ENCODE measurements at places on chromosomes 5 and 9.

DNA sequence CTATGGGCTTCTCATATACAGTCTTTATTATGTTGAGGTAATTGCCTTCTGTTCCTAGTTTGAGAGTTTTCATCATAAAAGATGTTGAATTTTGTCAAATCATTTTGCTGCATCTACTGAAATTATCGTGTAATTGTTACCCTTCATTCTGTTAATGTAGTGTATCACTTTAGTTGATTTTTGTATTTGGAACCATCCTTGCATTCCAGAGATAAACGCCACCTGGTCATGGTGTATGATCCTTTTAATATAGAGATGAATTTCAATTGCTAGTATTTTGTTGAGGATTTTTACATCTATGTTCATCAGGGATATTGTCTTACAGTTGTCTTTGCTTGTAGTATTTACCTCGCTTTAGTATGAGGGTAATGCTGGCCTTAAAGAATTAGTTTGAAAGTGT is 19.3 kb downstream of the MEIKIN start:
- H3K27me3 ChIP-seq, result no peaks in the 10 kb centered on the region
- no peak overlapping the region for H3K27ac ChIP-seq
- DNase-seq, result no peak
- H3K4me3 ChIP-seq, result no peak overlapping the region
- H3K4me1 ChIP-seq, result no peaks in the 10 kb centered on the region
- H3K36me3 ChIP-seq, result no peaks in the 10 kb centered on the region

GRCh38 chr5:91058575-91058974 is 324.5 kb downstream of the ARRDC3 start:
- no peaks in the 10 kb centered on the region for H3K27me3 ChIP-seq
- H3K4me3 ChIP-seq, result no peak overlapping the region
- no peaks in the 10 kb centered on the region for H3K4me1 ChIP-seq
- H3K36me3 ChIP-seq, result 0 out of 2 replicates have a peak, but pooled peaks cover 2% of the 10 kb centered on the region

- no peak overlapping the region for H3K27ac ChIP-seq
- H3K36me3 ChIP-seq, result no peaks in the 10 kb centered on the region
- no peak for DNase-seq
- no peak overlapping the region for H3K4me3 ChIP-seq
- no peaks in the 10 kb centered on the region for H3K27me3 ChIP-seq
Measured at GRCh38 chr5:148381906-148382305, 1.9 kb upstream of the FBXO38 start.

DNA sequence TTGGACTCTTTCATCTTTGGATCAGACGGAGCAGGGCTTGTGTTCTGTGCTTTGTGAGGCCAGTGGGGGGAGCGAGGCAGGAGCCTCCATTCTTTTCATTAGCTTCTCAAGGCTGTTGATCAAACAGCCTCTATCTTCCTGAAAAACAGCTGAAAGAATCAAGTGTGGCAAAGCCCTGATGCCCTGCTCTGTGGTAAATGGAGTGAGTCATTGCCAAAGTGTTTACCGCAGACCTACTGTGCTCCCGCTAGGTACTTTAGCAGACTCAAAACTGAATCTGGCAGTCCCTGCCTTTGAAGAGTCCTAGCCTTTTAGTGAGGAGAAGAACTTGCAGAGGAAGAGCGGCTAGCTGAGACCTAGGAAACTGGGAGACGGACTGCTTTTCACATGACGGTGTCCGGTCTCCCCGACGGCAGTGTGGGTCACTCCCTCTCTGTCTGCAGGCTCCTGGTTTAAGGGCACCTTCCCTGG is 3.3 kb downstream of the ANKRD33B start:
- peaks cover 5% of the 10 kb centered on the region for H3K4me1 ChIP-seq
- no peak overlapping the region for H3K4me3 ChIP-seq
- no peak overlapping the region for H3K27ac ChIP-seq
- DNase-seq, result no peak
- H3K27me3 ChIP-seq, result peaks cover 37% of the 10 kb centered on the region

GRCh38 chr9:123080444-123080843 is 47.0 kb downstream of the GPR21 start:
- no peaks in the 10 kb centered on the region for H3K36me3 ChIP-seq
- peaks cover 4% of the 10 kb centered on the region for H3K4me1 ChIP-seq
- no peak for DNase-seq
- no peak overlapping the region for H3K27ac ChIP-seq
- no peak overlapping the region for H3K4me3 ChIP-seq

DNA sequence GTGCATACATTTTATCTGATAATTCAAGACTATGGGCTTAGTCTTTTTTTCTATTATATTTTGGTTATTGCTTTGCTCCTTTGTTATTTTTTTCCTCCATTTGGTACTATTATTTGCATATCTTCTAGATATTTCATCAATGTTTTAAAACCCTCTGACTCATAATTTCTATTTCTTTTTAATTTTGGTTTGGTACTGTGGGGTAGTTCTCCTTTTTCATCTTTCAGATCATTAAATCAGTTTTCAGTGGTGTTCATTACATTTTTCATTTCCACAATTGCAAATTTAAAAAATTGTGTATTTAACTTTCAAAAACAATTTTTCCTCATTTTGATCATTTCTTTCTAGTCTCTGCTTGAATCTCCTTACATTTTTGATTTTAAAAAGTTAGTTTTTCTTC is 7.5 kb upstream of the FRMPD1 start:
- H3K36me3 ChIP-seq, result no peaks in the 10 kb centered on the region
- DNase-seq, result no peak
- H3K4me3 ChIP-seq, result no peak overlapping the region
- no peaks in the 10 kb centered on the region for H3K27me3 ChIP-seq
- no peaks in the 10 kb centered on the region for H3K4me1 ChIP-seq
- H3K27ac ChIP-seq, result no peak overlapping the region

DNA sequence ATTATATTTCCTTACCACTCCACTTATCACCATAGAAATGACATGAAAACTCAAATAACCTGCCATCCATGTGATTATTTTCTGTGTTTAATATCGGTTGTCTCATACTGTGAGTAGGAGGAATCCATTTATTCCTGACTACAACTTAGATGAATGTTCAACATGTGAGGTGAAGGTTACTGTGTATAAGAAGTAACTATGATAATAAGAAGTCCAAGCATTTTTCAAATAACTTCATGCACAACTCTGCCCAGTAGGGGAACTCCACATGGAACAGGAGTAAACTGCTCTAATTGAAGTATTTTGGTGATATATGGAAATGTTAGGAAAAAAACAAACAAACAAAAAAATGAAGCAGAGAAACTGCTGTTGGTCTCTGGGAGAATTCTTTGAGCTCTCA is 447.5 kb upstream of the GRIN3A start:
- H3K4me3 ChIP-seq, result no peak overlapping the region
- no peaks in the 10 kb centered on the region for H3K27me3 ChIP-seq
- H3K36me3 ChIP-seq, result no peaks in the 10 kb centered on the region
- no peak overlapping the region for H3K27ac ChIP-seq
- H3K4me1 ChIP-seq, result no peaks in the 10 kb centered on the region

DNA sequence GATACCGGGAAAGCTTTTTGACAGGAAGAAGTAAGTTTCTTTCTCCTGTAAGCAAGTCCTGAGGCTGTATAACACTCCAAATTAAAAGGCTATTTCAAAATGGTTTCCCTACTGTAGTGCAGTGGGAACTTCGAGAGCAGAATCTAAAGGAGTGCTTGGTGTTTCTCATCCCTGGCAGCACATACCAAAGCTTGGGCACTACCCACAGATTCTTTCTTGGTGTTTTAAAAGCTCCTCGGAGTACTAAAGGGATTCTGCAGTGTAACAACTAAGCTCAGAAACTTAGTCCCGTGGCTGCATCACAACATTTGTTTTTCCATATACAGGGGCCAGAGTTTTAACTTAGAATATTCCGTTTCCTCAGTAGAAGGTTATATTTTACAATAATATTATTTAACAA is 5.6 kb upstream of the APC start:
- H3K27ac ChIP-seq, result no peak overlapping the region
- no peaks in the 10 kb centered on the region for H3K4me1 ChIP-seq

DNA sequence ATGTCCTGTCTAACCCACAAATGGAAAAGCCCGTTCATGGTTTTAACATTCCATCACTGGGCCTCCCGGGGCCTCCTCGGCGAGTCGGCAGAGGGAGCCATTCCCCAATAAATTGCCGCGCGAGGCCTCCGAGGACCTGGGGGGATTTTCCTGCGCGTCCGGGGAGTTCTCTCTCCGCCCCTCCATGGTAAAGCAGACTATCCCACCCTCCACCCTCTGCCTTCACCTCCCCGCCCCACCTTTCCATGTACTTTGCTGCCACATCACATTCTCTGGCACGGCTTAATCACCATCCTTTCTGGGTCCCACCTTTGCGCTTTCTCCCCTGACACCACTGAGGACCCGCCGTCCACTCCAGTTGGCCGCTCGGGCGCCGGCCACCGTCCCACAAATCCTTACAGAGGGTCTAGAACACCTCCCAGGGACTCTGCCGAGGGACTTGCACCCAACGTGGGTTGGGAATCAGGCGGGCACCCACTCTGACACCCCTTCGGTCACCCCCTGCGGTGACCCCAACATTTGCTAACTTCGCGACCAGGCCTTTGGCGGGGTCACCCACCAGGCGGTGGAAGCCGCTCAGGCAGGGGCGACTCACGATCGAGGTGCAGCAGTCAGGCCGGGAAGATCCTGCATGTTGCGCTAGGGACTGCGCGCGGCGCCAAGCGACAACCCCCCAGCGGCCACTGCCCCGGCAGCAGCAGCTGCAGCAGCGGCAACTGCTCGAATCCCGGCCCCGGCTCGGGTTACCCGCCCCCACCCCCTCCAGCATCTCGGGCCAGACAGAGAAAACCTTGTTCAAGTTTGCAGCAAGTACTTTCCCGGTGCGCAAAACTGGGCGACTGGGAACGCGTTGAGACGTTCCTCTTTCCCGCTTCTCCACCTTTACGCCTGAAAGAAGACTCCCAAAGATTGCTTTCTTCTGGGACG is at the start of gene MEGF10:
TSS of gene MEGF10 (plus strand) at position 778 of the 927 bp plus-strand sequence. CDS start 40,513 bp downstream, outside the sequence.
- H3K4me3 ChIP-seq, result peak within 1 kb of the TSS; percentile 89
- no peaks in the 10 kb centered on the region for H3K36me3 ChIP-seq
- no peak within 1 kb of the TSS for H3K27ac ChIP-seq
- DNase-seq, result no peak
- H3K27me3 ChIP-seq, result no peaks in the 10 kb centered on the region

- H3K27me3 ChIP-seq, result no peaks in the 10 kb centered on the region
- no peak for DNase-seq
- peak overlapping the region; percentile 98 for H3K4me3 ChIP-seq
- H3K27ac ChIP-seq, result no peak overlapping the region
- H3K36me3 ChIP-seq, result peaks cover 5% of the 10 kb centered on the region
Measured at GRCh38 chr9:129036923-129037766, 719 bp downstream of the MIGA2 start.
